CD8-positive, alpha-beta memory T cell (primary cell): ENCODE measurements at places on chromosomes 3 and 15.
A peak's percentile ranks its signal among the peaks of the same experiment; 100 is the strongest.

GRCh38 chr3:110016235-110016815, 679.0 kb upstream of the DPPA4 start:
- DNase-seq = no peak

GRCh38 chr3:126464093-126464492, 11.6 kb downstream of the ZXDC start:
- no peak for DNase-seq

- peak; percentile 27 for DNase-seq
Observed at GRCh38 chr15:64717735-64718495, 57.5 kb downstream of the RBPMS2 start.

- DNase-seq = peak; percentile 26
Observed at GRCh38 chr15:52171386-52171785, 19.8 kb downstream of the GNB5 start.

DNA sequence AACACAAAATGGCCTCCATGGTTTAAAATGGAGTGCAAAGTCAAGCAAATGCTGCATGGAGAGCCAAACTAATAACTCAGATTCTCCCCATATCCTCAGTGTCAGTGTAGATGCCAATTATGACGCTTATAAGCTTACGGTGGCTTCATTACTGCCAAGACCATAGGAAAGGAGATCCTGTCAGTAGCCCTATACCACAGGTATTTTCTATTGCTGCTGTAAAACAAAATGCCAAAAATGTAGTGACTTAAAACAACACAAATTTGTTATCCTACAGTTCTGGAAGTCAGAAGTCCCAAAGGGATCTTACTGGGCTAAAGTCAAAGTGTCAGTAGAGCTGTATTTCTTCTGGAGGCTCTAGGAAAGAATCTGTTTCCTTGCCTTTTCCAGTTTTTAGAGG, 149.8 kb upstream of the GBE1 start:
- DNase-seq = no peak

GRCh38 chr3:114687151-114687550, 393.3 kb downstream of the TIGIT start:
- no peak for DNase-seq

DNA sequence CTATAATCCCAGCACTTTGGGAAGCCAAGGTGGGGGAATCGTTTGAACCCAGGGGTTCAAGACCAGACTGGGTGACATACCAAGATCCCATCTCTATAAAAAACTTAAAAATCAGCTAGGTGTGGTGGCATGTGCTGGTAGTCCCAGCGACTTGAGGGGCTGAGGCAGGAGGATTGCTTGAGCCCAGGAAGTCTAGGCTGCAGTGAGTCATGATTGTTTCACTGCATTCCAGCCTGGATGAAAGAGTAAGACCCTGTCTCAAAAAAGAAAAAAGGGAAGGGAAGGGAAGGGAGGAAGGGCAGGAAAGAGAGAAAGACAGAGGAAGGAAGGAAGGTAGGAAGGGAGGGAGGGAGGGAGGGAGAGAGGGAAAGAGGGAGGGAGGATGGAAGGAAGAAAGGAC, 133.7 kb upstream of the LRRN1 start:
- DNase-seq = no peak

- no peak for DNase-seq
Observed at GRCh38 chr3:69511361-69511760, 125.5 kb upstream of the FRMD4B start.

DNA sequence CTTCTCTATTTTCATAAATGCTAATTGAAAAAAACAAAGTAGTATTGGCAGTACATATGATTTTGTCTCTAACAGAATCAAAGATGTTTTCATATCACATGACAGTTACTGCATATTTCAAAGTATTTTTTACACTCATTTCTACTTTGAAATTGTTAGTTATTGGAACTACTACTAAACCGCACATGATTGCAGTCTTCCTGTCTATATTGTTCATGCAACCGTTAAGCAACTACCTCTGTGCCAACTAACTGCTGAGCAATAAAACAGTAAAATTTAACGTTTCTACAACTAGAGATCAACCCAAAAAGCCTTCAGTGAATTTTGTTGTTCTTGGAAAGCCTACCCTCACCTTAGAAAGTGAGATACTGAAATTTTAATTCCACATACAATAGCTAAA, 64.2 kb downstream of the DMXL2 start:
- DNase-seq = no peak

DNA sequence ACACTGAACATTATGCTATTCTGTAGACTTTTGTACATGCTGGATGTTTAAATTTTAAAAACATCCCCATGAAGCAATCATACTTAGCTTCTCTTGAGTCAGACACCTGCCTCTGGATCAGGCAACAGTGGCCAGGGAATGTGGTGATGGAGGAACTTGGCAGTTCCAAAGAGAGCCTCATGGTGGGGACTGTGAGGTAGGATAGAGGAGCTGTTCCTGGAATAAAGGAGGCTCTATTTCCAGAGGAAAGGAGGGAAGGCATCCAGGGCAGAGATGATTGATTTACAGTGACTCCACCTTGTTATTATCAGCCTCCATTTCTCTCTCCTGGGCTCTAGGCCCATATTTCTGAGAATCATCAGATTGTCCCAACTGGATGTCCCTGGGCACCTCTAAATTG, 35.0 kb upstream of the ABHD17C start:
- no peak for DNase-seq

- DNase-seq = no peak
Observed at GRCh38 chr15:32704395-32704981, 13.3 kb upstream of the GREM1 start.

DNA sequence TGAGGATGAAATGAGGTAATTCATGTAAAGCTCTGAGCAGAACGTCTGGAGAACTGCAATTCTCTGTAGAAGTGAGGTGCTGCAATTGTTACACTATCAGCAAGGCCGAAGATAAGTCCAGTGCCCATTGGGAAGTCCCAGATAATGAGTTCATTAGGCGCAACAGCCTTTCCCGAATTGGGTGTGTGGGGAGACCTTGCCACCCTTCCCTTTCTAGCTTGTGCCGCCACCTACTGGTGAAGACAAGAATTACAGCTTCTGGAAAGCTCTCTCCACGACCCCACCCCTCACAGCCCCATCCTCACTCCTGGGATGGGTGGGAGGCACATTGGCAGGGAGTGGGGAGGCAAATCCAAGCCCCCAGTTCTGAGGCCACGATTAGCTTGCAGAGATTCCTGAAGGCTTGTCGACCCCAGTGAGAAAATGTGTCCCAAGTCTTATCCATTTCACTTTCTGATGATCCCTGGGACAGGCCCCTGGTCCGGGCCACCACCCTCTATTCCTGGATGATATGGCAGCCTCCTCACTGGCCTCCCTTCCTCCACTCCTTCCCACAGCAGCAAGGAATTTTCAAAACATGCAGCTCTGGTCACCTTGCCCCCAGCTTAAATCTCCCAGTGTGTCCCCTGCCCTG, 36.4 kb downstream of the FAM3D start:
- peak; percentile 34 for DNase-seq

GRCh38 chr15:37100966-37101215, 542 bp upstream of the MEIS2 start:
- DNase-seq = no peak

GRCh38 chr3:38331257-38332022, 15.1 kb upstream of the XYLB start:
- no peak for DNase-seq

GRCh38 chr3:95438274-95438673, 1375.4 kb downstream of the NSUN3 start:
- DNase-seq = no peak

GRCh38 chr3:12237076-12237475, 51.8 kb upstream of the PPARG start:
- DNase-seq = no peak

- no peak for DNase-seq
Observed at GRCh38 chr3:102531686-102532085, 96.9 kb downstream of the ZPLD1 start.

- DNase-seq = no peak
Observed at GRCh38 chr3:90069748-90070147, 962.3 kb downstream of the EPHA3 start.

- DNase-seq = no peak
Observed at GRCh38 chr3:49600781-49601180, 46.5 kb downstream of the BSN start.
